Immature natural killer cell (primary cell): ENCODE measurements at places on chromosomes 1 and 21. TPM values are rescaled to one million over a fixed set of nuclear protein-coding genes. Genes with fewer than 3 reads are reported as not detected.

SPRR2A gene
- not detected for polyA plus RNA-seq

CD247 gene
- polyA plus RNA-seq = 1,335 TPM

NKAIN1 gene
- 0.35 TPM for polyA plus RNA-seq

KCNQ4 gene
- not detected for polyA plus RNA-seq

DNA sequence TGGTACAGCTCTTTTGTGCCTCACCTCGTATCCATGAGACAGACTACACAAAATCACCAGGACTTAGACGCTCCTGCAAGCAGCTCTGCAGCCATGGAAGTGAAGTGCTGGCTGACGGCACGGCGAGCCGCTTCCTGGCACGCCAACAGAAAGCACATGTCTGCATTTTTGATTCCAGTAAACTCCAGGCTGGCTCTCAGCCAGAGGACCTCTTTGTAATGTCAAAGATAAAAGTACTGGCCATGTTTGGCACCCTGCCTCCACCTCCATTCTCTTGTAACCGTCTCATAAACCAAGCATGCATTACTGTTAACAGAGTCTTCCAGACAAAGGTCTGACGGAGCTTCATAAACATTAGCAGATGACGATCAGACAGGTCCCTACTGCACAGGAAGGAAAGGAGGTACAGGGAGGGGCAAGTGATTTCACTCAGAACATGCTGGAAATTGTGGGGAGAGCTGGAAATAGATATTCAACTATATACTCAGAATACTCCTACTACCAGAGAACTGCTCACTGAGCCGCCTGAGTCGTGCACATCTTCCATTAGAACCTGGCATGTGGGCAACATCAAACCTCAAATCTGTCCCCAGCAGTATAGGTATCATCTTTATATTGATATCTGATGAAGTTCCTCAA lies 632.0 kb downstream of the SMYD3 start:
- H3K4me1 ChIP-seq = no peaks in the 10 kb centered on the region
- H3K4me3 ChIP-seq = no peak overlapping the region
- H3K27ac ChIP-seq = no peak overlapping the region
- no peak for DNase-seq

DNA sequence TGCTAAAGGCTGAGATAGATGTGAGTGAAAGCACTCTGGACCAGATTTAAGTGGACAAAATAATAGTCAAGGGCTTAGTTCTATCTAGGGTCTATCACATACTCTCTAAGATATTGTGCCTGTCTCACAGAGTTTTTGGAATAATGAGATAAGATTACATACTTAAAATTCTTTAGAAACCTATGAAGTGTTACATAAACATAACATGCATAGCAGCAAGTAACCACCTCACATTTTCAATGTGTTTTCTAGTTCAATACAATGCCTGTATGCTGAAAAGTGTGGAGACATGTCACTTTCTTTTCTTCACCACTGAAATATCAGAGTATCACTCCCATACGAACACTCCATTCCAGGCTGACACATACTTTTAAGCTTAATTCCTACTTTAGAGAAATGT lies 16.2 kb downstream of the SDCCAG8 start:
- DNase-seq = no peak
- H3K4me1 ChIP-seq = peaks cover 27% of the 10 kb centered on the region
- H3K27ac ChIP-seq = no peak overlapping the region
- H3K27me3 ChIP-seq = no peaks in the 10 kb centered on the region

DNA sequence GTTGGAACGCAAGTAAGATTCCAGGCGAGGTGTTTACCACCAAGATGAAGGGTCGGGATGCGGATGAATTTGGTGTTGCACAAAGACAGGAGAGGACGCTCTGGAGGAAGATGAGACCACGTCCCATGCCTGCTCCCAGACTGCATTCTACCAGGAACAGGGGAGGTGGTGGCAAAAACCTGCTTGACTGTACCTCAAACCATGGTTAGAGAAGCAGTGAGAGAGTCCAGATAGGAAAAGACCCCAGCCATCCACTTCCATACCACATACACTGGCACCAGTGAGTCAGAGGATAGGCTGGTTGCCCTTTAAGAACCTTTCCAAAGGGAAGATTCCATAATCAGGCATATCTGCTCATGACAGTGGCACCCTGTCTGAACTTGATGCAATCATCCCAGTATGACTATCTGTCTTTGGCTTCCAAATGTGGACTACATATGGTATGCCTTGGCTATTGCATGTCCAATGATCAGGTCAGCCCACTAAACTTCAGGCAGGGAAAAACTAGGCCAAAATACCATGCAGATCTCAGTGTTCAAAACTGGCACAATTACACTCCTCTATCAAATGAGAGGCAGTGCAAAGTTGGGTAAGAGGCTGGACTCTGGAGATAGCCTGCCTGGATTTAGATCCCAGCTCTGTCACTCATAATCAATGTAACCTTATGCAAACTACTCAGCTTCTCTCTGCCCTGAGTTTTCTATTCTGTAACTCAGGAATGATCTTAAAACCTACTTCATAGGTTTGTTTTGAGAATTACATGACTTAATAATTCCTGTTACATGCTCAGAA lies 20.6 kb downstream of the NPR1 start:
- H3K36me3 ChIP-seq = no peaks in the 10 kb centered on the region
- no peak overlapping the region for H3K27ac ChIP-seq
- no peak overlapping the region for H3K4me3 ChIP-seq
- no peak for DNase-seq

DNA sequence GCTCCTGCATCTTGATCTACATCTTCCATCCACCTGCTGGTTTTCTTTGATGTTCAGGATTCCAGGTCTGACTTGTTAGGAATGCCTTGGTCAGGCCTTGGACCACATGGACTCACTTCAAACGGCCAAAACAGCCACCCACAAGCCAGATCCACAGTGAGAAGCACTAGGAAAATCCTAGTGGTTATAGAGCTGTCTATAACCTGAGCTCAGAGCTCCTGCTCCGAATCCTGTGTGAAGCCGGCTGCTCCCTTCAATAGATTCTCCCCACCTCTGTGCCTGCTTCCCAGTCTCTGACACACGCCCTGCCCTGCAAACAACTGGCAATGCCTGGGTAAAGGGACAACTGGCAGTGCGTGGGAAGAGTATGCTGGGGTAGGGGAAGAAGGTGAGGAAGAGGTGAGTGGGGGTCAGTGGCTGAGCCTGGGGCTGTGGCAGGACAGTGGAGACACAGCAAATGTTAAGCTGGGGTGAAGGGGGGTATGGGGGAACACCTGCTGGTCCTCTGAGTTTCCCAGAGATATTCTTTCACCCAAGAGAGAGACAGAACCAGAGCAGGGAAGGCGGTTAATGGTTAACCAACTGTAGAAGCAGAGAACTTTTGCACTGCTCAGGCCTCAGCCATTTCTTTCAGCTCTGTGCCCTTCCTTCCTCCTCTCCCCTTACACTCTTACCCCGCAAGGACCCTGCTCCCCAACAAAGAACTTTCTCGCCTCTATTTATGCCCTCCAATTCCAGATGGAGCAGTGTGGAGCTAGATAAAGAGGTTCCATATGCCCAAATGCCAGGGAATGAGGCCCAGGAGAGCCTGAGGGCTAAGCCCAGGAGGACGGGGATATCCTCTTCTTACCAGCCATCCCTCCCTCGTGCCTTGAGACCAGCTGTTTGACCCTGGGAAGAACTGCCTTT lies 4.5 kb downstream of the PLXNA2 start:
- no peak overlapping the region for H3K27ac ChIP-seq
- no peaks in the 10 kb centered on the region for H3K36me3 ChIP-seq
- no peak for DNase-seq

DNA sequence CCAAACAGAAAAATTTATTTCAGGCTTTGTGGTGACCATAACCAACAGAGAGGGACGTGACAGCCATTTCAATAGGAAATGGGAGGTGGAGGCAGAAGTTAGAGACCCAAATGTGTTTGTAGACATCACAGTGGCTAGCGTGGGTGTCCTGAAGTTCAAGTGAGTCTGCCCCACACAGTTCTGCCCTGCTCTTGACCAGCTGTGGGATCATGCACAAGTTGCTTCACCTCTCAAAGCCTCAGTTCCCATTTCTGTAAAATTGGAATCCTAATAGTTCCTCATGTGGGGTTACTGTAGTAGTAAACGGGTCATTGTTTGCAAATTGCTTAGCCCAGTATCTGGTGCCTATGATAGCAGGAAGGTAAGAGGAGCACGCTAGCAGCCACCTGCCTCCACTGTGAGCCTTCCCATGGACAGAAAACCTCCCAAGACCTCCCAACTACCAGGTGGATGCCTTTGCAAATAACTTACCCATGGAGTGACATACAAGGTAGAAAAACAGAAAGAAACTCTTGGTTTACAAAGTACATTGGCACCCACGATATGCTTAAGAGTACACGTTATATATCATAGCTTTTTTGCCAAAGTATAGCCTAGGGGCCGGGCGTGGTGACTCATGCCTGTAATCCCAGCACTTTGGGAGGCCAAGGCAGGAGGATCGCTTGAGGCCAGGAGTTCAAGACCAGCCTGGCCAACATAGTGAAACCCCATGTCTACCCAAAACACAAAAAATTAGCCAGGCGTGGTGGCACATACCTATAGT lies 29.1 kb downstream of the FHAD1 start:
- H3K4me1 ChIP-seq = peaks cover 5% of the 10 kb centered on the region
- H3K27ac ChIP-seq = no peak overlapping the region
- H3K36me3 ChIP-seq = no peaks in the 10 kb centered on the region
- no peak overlapping the region for H3K4me3 ChIP-seq

- no peaks in the 10 kb centered on the region for H3K4me1 ChIP-seq
- H3K27me3 ChIP-seq = no peaks in the 10 kb centered on the region
- H3K36me3 ChIP-seq = peaks cover 25% of the 10 kb centered on the region
- DNase-seq = no peak
- H3K4me3 ChIP-seq = no peak overlapping the region
- no peak overlapping the region for H3K27ac ChIP-seq
These were observed 18.9 kb downstream of the ANGPTL7 start for GRCh38 chr1:11207898-11208611.
